ENCODE measurements at places on chromosomes 11 and 22. TPM values are rescaled to one million over a fixed set of nuclear protein-coding genes. Genes with fewer than 3 reads are reported as not detected.

- H3K4me3 ChIP-seq, result no peak overlapping the region
- DNase-seq, result no peak
- no peaks in the 10 kb centered on the region for H3K4me1 ChIP-seq
Observed at GRCh38 chr11:117839936-117840813, 15.6 kb upstream of the FXYD2 start.

The ZNF70 gene
- 1.9 TPM for total RNA-seq

The OR4A47 gene
- not detected for total RNA-seq

DNA sequence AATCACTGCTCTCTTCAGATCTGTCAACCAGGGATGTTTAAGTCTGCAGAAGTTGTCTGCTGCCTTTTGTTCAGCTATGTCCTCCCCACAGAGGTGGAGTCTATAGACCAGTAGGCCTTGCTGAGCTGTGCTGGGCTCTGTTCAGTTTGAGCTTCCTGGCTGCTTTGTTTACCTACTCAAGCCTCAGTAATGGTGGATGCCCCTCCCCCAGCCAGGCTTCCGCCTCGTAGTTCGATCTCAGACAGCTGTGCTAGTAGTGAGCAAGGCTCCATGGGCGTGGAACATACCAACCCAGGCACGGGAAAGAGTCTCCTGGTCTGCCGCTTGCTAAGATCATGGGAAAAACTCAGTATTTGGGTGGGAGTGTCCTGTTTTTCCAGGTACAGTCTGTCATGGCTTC is 27.6 kb upstream of the CASP12 start:
- H3K27me3 ChIP-seq, result no peaks in the 10 kb centered on the region
- H3K36me3 ChIP-seq, result peaks cover 44% of the 10 kb centered on the region
- no peaks in the 10 kb centered on the region for H3K4me1 ChIP-seq
- no peak overlapping the region for H3K27ac ChIP-seq

DNA sequence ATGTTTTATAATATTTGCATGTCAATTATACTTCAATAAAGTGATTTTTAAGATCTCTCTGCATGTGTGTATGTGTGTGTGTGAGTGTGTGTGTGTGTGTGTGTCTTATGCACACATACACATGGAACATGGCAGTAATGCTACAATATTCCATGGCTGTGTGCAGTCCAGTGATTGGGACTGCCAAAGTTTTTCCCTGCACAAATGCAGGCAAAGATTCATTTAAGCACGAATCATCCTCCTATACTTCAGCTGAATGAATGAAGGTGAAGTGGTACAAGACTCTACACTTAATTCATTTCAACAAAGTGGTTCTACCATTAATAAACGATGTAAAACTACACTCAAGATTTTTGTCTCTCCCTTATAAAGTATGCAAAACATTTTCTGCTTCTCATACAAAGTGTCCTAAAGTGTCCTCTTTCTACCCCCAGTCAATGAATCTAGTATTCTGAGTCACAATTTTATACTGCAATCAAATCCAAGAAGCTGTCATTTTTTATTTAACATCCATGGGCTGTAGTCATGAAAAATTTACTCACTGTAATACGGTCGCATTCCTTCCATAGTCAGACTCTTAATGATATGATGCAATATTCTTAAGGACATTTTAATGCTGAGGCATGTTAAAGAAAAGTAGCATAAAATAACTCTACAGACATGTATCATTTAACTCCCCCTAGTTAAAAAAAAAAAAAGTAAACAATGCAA is 132.4 kb downstream of the TTC28 start:
- no peak for DNase-seq
- H3K27ac ChIP-seq, result no peak overlapping the region
- peaks cover 21% of the 10 kb centered on the region for H3K27me3 ChIP-seq
- no peaks in the 10 kb centered on the region for H3K4me1 ChIP-seq
- no peaks in the 10 kb centered on the region for H3K36me3 ChIP-seq

DNA sequence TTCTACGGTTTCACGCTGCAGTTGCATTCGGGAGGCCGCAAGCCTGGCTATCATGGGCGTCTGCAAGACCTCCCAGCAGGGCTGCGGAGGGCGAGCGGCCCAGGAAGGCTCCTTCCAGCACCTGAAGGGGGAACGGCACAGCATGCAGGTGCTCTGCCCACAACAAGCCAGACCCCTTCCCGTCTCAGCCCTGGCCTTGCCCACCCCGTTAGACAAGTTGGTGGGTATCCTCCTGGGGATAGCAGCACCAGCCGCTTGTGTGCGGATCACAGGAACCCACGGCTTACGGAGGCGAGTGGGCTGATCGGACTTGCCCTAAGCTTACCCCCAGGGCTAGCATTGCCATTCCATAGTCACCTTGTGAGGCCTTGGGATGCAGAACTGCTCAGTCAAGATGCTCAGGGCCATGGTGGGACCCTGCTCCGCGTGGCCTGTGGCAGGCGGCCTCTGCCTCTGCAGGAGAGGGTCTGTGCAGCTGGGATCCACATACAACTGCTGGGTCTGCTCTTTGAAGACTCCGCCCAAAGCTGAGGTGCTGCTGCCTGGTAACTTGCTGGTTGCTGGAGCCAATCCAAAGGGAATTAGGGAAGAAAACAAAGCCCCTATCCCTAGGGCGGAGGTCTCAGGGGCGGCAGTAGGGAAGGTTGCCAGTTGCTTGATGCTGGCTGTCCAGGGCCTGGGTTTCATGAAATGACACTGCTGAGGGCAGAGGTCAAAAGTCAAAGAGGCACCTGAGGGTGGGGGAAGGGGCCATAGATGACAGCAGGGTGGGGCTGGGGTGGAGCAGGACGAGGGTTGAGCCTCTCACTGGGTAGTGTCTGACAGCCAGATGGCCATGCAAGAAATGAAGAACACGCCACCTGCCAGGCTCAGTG is 1.4 kb upstream of the OSBPL5 start:
- no peak overlapping the region for H3K4me3 ChIP-seq
- H3K27me3 ChIP-seq, result peaks cover 33% of the 10 kb centered on the region
- no peak overlapping the region for H3K27ac ChIP-seq
- peaks cover 24% of the 10 kb centered on the region for H3K4me1 ChIP-seq
- no peaks in the 10 kb centered on the region for H3K36me3 ChIP-seq

DNA sequence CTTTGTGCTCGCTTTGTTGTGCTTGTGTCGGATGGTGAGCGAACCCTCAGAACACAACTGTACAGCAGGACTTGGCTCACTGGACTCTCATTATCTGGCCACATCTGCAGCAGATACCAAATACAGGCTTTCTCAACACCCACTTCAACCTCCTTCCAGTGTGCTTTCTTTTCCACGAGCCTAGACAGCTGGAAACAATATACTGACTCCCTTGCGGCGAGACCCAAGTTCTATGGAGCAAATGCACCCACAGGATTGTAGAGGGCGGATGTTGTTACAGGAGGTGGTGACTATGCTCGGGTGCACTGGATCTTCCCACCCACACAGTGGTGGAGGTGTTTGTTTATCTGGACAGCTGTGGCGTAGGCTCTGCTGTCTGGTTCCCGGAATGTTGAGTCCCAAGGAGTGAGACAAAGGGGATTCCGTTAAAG is 204.3 kb downstream of the TENM4 start:
- no peak overlapping the region for H3K27ac ChIP-seq
- H3K4me1 ChIP-seq, result no peaks in the 10 kb centered on the region
- no peak overlapping the region for H3K4me3 ChIP-seq
- no peak for DNase-seq

The PLAAT3 gene
- 1.9 TPM for total RNA-seq

The BACE1 gene
- total RNA-seq, result 0.25 TPM

The ZNF74 gene
- 11.1 TPM for total RNA-seq
